Activated effector memory CD4-positive, alpha-beta T cell treated with anti-CD3 and anti-CD28 coated beads, Interleukin-2, amount 50 U/mL, for 16 hours (primary cell): ENCODE measurements at places on chromosomes 13 and 19.

- no peak for DNase-seq
These were observed 30.1 kb upstream of the METTL21C start for GRCh38 chr13:102724923-102725322.

DNA sequence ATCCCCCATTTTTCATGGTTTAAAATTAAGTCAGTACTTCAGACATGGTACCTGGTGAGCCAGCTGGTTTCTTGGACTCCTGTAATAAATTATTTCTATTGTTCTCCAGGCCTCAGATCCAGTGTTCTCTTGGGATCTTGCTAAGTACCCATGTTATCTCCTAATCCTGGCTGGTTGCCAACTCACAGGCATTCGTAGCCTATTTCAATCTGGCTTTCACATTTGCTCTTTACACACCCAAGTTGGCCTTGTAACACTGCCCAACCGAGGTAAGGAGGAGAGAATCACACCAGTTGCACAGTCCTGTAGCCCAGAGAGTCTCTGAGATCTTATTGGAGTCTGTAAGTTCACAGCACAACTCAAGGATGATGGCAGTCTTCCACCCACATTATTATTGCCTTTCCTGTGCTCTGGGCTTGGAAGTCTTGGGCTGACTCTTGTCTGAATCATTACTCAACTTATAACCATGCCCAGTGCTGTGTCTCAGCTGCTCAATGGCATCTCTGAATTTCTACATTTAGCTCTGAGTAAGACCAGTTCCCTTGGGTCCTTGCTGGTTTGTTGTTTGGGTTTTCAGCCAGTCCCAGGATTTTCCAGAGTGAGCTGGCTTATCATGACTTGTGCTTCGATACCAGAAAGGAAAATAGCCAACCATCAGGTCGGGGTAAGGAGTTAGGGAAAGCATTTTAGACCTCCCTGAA, 76.6 kb upstream of the KLF12 start:
- DNase-seq: no peak

DNA sequence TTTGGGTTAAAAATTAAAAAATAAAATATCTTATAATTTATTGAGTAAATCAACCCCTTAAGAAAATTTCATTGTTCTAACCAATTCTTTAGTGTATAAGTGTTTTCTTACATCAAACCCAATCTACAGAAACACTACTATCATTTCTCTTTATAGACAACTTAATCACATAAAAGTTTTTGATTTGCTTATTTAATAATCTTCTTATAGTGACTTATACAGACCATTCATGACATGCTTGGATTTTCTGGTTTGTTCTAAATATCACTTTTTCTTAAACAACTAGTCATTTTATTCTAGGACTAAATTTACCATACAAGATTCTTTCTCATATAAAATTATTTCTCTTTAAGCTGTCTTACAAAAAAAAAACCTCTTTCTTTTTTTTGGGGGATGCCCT, 27.3 kb upstream of the ZSCAN5A start:
- no peak for DNase-seq

- DNase-seq: no peak
These were observed 4.4 kb upstream of the ONECUT3 start for GRCh38 chr19:1748873-1749341.

- DNase-seq: peak; percentile 75
These were observed 87.7 kb downstream of the DOCK9 start for GRCh38 chr13:98890186-98890585.

DNA sequence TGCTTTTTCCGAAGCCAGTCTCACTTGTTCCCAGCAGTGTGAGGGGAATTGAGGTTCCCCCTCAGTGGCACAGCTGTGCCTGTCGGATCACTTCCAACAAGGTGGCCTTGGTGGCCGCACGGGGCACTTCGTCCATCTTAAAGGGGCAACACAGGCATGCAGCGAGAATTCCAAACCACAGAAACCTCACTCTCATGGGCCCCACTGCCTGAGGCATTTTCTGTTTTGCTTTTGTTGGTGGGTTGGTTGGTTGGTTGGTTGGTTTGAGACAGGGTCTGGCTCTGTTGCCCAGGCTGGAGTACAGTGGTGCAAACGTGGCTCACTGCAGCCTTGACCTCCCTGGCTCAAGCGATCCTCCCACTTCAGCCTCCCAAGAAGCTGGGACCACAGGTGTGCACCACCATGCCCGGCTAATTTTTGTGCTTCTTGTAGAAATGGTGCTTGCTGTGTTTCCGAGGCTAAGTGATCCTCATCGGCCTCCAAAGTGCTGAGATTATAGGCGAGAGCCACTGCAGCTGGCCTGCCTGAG, 3.7 kb upstream of the NDUFS7 start:
- DNase-seq: no peak

DNA sequence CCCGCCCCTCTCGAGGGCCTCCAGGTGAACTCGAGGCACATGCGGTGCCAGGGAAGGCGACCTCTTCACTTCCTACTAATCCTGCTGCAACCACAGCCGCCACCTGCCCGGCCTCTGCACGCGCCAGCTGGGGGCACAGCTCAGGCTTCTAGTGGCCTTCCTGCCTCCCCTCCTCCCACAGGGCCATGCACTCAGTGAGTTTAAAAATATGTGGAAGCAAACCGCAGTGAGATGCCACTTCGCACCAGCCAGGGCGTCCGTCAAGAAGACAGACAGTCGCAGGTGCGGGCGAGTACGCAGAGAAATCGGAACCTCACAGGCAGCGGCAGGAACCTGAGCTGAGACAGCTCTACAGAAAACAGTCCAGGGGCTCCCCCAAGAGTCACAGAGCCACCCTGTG, 10.4 kb downstream of the LMNB2 start:
- DNase-seq: no peak

DNA sequence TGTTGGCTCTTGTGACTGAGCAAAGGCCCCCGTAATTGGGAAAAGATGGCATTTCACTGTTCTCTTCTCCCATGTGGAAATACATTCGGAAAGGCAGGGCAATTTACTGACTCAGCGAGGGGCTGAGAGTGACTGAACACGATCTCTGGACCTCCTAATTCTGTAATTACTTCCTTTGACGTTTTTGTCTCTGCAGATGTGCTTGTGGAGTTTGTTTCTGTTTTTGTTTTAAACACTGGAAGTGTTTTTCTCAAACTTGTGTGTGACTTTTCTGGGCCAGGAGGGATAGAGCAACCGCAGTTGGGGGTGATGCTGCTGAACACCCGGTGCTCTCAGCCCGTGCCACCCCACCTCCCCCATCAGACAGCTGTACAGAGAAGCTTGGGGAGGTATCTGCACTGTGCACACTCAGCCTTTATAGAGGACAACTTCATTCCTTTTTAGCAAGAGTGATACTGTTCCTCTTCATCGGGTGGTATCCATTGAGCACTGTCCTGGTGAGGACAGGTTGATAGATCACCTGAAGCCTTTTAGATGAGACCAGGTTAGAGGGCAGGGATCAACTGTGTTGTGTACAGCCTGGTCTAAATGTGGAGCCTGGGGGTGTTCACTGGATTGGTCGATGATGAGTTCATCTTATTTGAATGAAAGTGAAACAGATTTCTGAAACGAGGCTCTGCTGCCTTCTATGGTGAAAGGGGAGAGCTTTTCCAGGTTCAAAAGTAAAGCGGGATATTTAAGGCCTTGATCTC, 117.4 kb downstream of the ESD start:
- no peak for DNase-seq

GRCh38 chr13:49812812-49813211, 20.3 kb upstream of the KPNA3 start:
- no peak for DNase-seq

- DNase-seq: no peak
These were observed 383.9 kb upstream of the PCDH9 start for GRCh38 chr13:67614013-67614412.

GRCh38 chr13:89923736-89924135, 1423.8 kb upstream of the MIR17HG start:
- no peak for DNase-seq

- no peak for DNase-seq
These were observed 460 bp upstream of the ZNF155 start for GRCh38 chr19:43983544-43983911.

- peak; percentile 93 for DNase-seq
These were observed 6.0 kb downstream of the TEKTIP1 start for GRCh38 chr19:3544742-3545668.

- DNase-seq: no peak
These were observed 17.7 kb downstream of the STK24 start for GRCh38 chr13:98559169-98559568.

DNA sequence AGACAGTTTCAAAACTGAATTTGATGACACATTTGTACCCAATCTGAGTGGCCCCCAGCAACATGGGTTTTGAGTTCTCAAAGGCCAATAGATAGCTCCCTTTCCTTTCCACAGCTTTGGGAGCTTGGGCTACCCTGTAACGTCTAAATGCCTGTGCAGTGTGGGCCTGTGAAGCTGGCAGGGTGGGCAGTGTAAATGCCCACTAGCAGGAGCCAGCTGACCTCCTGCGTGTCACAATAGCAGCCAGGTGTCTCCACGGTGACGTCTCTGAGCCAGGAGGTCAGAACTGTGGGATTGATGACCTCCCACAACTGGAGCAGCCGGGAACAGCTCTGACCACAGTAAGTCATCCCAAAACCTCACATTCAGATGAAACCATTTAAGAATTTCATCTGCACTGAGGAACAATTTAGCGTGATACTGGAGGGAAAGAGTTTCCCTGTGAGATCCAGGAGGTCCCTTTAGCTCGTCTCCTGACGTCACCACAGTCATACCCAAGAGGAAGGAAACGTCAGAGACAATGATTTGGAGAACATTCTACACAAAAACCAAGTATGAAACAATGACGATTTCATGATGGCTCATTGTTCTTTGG, at the start of gene IPO5:
TSS of gene IPO5 (plus strand) at position 300 of the 595 bp plus-strand sequence. CDS start 23,022 bp downstream, outside the sequence.
- no peak for DNase-seq

DNA sequence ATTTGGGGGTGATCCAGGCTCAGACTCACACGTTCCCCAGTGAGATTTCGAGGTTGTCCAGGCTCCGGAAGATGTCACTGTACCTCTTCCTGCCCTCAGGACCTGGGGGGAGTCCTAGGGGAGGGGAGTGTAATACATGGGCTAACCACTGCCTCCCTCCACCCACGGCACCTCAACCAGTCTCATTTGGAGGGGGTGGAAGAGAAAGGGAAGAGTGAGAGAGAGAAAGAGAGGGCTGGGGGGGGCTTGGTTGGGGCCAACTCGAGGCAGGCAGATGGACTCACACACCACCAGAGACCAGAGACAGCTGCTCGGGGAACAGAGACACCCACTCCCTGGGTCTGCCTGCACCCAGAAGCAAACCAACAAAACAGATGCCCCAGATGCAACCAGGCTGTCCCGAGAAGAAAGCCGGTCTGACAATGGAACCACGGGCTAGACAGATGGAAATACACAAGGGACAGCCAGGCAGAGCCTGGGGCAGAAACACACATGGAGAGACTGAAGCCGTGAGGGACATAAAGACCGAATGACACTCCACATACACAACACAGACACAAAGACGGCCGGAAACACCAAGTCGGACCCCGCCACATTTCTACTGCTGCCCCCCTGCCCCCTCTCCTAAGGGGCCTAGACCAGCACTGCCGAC, 825 bp downstream of the GMIP start:
- DNase-seq: peak; percentile 79

GRCh38 chr13:94825507-94825906, 113.2 kb upstream of the SOX21 start:
- DNase-seq: no peak

GRCh38 chr13:91698767-91699166, 300.3 kb downstream of the GPC5 start:
- DNase-seq: no peak

GRCh38 chr13:112747256-112747655, 57.4 kb downstream of the ATP11A start:
- peak; percentile 43 for DNase-seq
